Thyroid gland (tissue), 4 donors: ENCODE measurements at places on chromosomes 5 and 9. TPM values are rescaled to one million over a fixed set of nuclear protein-coding genes. Genes with fewer than 3 reads are reported as not detected.

- no peak for DNase-seq
- no peak overlapping the region for H3K27ac ChIP-seq
- H3K4me3 ChIP-seq: no peak overlapping the region
- no peaks in the 10 kb centered on the region for H3K36me3 ChIP-seq
- H3K4me1 ChIP-seq: no peaks in the 10 kb centered on the region
- H3K27me3 ChIP-seq: no peaks in the 10 kb centered on the region
Measured at GRCh38 chr5:17910318-17910717, 276.1 kb downstream of the TAF11L14 start.

GRCh38 chr5:137822158-137822764, 45.4 kb upstream of the MYOT start:
- H3K36me3 ChIP-seq: no peaks in the 10 kb centered on the region
- no peaks in the 10 kb centered on the region for H3K4me1 ChIP-seq
- no peak overlapping the region for H3K27ac ChIP-seq
- DNase-seq: peak; percentile 10
- H3K4me3 ChIP-seq: no peak overlapping the region

DNA sequence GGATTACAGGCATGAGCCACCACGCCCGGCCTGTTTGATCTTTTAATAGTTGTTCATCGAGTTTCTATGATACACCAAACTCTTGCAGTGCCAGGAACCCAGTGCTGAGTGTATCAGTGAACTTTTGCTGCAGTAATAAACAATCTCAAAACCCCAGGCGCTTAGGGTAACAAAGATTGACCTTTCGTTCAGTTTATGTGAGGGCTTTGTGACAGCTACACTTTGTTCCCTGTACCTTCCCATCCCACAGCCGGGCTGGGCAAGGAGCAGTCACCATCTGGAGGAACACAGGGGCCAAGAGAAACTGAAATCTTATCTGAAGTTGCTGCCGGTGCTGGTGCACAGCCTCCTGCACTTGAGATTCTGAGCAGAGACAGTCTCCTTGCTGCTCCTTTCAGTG, 17.2 kb upstream of the WNK2 start:
- H3K36me3 ChIP-seq: no peaks in the 10 kb centered on the region
- H3K27ac ChIP-seq: no peak overlapping the region
- H3K27me3 ChIP-seq: no peaks in the 10 kb centered on the region
- DNase-seq: no peak
- H3K4me3 ChIP-seq: no peak overlapping the region
- H3K4me1 ChIP-seq: no peaks in the 10 kb centered on the region

DNA sequence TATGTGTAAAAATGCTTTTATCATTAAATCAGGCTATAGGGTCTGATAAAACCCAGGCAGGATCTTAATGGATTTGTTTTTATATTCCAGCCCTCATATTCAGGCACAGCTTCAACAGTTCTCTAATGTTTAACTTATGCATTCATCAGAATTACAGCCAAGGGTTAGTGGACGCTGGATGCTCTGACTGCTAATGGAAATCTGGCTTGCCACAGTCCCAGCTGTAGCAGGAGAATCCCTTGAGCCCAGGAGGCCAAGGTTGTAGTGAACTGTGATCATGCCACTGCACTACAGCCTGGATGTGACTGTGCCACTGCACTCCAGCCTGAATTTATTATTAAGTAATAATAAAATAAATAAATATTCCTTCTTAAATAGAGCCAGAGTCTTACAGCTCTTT, 98.0 kb downstream of the SLC25A46 start:
- no peaks in the 10 kb centered on the region for H3K4me1 ChIP-seq
- H3K36me3 ChIP-seq: no peaks in the 10 kb centered on the region
- H3K27me3 ChIP-seq: no peaks in the 10 kb centered on the region

DNA sequence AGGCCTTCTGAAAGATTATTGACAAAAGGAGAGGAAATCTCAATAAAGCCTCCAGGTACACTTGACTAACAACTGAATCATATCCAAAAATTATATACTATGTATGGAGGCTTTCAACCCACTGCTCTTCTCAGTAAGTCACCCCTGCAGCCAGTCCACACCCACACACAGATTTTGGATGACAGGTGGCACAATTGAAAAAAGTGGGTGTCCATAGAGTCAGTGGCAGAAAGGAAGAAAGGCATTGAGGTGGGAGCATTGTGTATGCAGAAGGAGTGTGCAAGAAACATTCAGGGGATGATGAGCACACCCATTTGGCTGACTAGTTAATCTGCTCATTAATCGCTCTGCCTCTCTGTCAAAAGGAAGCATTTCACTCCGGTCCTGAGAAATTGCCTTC, 150.6 kb upstream of the IL12B start:
- H3K27me3 ChIP-seq: no peaks in the 10 kb centered on the region
- no peak overlapping the region for H3K27ac ChIP-seq
- H3K4me1 ChIP-seq: no peaks in the 10 kb centered on the region
- H3K36me3 ChIP-seq: no peaks in the 10 kb centered on the region
- no peak overlapping the region for H3K4me3 ChIP-seq

DNA sequence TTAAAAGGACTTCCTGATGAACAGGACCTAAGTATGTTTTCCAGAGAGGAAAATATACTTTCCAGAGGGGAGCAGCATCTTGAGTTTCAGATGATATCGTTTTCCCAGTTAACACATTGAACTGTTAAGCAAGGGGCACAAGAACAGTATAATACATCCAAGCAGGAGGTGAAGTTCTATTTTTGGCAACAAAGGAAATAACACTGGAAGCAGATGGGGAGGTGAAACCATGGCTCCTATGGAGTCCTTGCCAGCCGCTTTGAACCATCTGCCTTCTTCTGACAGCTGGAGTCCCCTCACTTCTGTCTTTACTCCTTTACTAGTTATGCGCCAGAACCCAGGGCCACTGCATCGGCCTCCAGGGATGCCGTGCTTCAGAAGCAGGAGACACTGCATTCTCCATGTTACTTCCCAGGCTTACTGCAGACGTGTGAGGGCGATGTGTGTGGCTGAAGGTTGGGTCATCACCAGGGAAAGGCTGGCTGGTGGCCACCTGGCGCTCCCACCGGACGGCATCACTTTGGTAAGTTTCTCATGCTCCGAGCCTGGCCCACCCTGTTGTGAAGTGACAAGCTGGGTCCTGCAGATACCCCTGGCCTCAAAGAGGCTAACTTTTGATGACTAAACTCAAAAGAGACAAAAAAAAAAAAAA, 77.8 kb downstream of the TTLL11 start:
- H3K4me1 ChIP-seq: no peaks in the 10 kb centered on the region
- no peaks in the 10 kb centered on the region for H3K36me3 ChIP-seq
- H3K27ac ChIP-seq: no peak overlapping the region
- DNase-seq: no peak
- H3K27me3 ChIP-seq: no peaks in the 10 kb centered on the region

Gene ISL1
- total RNA-seq: not detected

Gene IL31RA
- not detected for total RNA-seq

Gene SHB
- total RNA-seq: 27.5 TPM

Gene CNTNAP3
- 7.9 TPM for total RNA-seq
